ENCODE measurements at places on chromosomes 2 and 18.

GRCh38 chr18:9469685-9470084 is 5.6 kb upstream of the RALBP1 start:
- no peak for DNase-seq

DNA sequence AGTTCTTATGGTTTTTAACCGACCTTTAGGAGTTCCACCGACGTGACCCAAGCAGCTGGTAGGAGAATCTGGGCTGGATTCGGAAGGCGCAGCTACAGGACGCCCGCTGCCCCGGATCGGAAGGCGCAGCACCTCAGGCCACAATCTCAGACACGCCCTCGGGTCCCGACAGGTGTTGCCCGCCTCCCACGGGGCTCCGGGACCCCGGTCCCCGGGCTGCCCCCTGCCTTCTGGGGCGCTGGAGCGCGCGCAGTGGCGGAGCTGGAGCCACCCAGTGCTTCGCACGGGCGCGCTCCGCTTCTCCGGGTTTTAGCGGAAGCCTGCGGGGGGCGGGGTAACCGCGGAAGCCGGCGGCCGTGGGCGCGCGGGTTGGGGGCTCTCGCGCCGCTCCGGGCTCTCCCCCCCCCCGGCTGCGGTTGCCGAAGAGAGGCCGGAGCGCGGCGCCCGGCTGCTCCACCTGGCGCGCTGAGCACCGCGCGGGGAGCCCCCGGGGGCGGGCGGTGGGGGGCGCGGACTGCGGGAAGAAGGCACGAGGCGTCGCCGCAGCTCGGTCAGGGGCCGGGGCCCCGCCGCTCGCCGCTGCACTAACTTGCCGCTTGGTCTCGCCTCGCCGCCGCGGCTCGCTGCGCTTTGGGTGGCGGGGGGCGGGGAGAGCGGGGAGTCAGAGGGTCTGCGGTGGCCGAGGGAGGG is 718.8 kb downstream of the DPP10 start:
- DNase-seq, result no peak

- DNase-seq, result no peak
Observed at GRCh38 chr2:101440127-101440738, 34.7 kb downstream of the RFX8 start.

GRCh38 chr2:179898873-179899272 is 37.5 kb upstream of the ZNF385B start:
- peak; percentile 23 for DNase-seq

- no peak for DNase-seq
Observed at GRCh38 chr2:108910541-108911396, 78.3 kb downstream of the EDAR start.

DNA sequence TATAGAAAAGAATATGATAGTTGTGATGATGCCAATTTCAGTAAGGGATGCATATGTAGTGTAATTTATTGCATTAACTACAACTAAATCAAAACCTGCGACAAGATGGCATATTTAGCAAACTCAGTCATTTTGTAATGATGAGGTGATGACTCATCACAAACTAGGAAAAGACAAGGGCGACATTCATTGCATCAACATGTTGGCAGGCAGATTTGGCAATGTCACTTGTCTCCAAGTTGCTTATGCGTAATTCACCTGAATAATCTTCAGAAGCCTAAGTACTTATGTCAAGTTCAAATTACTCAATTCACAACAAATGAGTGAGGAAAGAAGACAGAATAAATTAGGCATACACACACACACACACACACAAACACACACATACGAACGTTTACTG is 273.2 kb upstream of the RGPD4 start:
- no peak for DNase-seq

GRCh38 chr18:8766559-8767293 is 61.4 kb downstream of the MTCL1 start:
- DNase-seq, result no peak

DNA sequence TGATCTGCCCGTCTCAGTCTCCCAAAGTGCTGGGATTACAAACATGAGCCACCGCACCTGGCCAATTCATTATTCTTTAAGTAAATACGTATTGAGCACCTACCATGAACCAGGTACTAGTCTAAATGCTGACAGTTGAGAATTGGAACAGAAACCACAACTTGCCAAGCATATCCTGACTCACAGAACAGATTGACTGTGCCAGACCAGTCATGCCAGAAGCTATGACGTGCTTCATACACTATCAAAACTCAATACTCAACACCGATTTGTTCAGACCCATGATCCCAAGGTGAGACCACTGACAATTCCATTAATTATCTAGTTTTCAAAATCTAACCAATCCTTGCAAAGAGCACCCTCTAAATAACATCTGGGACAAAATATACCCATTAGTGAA is 148.6 kb downstream of the B3GNT2 start:
- no peak for DNase-seq

DNA sequence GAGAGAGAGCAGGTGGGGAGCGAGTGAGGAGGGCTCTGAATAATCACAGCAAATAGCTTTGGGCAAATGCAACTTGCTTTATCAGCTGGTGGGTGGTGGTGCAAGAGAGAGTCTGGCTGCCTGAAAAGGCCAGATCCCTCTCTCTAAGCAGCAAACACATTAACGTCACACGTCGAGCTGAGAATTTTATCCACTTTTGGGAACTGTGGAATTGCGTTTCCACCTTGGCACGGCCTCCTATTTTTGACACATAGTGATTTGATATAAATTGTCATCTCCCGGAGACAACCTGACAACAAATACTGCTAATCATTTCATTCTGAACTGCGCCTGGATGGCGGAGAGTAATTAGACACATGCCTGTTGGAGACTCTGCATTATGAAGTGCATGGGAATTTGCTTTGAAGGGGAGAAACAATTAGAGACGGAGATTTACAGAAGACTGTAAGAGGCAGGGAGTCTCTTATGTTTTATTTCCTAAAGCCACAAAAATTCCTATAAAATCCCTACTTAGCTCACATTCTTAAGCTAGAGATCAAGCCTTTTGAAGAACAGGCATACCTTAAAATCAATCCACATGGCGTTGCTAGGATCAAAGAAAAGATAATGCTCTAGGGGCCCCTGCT is 634.1 kb downstream of the TDRD15 start:
- DNase-seq, result no peak

GRCh38 chr2:128166746-128167353 is 75.8 kb downstream of the UGGT1 start:
- no peak for DNase-seq

GRCh38 chr2:240626531-240627300 is 1.4 kb downstream of the GPR35 start:
- DNase-seq, result peak; percentile 46

- DNase-seq, result no peak
Observed at GRCh38 chr2:173164396-173164795, 88.8 kb downstream of the MAP3K20 start.

DNA sequence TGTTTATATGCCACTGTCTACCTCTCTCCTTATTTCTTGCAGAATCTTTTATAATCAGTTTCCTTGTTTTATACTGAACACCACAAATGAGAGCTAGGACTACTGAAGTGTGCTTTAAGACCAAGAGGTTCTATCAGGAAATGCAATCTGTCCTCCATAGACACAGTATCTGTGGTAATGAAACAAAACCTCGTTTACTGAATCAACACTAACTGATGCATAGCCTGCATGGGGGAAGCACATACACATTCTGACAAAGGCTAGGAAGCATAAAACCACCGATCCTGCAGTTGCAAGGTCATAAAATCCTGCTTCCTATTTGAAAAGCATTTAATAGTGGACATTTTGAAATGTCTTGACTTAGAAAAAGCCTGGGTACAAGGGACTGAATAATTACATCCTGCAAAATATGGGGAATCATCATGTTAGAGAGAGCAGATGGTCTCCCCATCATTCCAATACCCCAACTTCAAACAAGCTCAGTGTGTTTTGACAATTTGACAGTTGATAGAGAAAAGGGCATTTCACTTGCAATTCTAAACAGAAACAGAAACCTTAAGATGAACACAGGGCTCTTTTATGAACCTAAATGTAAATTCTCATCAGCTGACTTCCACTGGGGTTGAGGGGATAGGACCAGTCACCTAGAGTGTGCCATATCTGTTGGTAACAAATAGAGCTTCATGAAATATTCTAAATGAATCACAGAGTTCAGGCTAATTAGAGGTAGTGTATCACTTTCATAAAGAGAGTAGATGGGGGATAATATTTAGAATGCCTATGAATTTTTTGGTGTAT is 1845.6 kb upstream of the PIK3C3 start:
- DNase-seq, result no peak

DNA sequence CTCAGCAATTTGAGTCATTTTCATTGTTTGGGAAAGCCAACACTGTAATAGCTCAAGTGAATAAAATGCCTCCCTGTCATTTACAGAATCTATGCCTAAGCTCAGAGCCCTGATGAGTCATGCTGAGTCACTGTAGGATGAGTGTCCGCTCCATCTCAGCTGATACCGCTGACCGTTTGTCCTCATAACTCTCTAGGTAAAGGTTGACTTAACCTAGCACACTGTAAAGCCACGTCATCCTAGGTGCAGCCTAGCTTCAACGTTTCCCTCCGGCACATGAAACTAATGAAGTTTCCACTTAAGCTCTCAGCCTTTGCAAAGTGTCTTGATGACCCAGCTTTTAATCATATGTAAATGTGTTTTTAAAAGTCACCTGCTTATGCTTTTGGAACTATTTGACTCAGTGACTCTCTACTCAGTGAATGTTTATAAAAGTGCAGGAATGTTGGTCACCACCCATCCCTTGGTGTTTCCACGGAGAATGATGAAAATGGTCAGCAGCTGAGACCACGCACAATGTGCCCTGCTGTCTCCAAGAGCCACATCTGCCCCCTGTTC is 154.0 kb downstream of the PMAIP1 start:
- DNase-seq, result no peak

DNA sequence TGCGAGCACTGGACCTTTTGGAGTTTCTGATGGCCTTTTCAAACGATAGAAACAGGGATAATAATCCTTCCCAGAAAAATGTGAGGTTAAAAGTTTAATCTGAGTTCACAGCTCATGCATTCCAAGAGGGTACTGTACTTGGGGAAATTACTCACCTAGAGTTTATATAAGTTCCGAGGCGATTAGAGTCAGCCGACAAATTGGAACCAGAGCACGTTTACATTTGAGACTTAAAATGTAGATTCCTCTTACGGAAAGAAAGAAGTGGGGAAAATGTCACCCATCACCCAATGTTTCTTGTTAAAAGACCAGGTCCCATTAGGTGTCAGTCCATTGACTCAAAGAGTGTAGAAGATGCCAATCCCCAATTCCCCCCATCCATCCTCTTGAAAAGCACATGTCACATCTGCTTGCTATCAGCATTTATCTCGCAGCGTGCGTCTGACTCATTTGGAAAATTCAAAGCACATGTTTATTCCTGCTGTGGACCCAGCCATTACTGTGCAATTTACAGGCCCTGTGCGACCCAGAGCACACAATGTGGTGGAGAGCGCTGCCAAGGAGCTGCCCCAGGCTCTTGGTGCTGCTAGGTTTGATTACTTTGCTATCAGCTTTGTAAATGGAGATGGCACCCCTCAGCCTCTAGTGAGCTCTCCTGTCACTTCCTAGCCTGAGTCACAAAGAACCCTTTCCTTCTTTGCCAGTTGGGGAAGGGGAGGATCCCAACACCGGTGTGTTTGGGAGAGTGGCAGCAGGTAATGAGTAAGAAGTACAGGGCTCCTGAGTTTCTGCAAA is 104.8 kb downstream of the COLEC12 start:
- no peak for DNase-seq

GRCh38 chr2:107669335-107669734 is 157.4 kb upstream of the RGPD4 start:
- no peak for DNase-seq

DNA sequence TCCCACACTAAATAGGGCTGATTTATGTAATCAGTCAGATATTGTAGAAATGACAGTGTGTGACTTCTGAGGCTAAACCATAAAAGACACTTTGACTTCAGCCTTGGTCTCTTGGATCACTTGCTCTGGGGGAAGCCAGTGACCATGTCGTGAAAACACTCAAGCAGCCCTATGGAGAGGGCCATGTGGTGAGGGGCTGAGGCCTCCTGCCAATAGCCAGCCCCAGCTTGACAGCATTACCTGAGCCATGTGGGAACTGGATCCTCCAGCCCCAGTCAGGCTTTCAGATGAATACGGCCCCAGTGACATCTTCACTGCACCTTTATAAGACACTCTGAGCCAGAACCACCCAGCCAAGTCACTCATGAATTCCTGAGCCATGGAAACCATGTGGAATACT is 20.8 kb downstream of the TNS1 start:
- no peak for DNase-seq

- DNase-seq, result no peak
Observed at GRCh38 chr18:7333025-7333562, 102.2 kb downstream of the LRRC30 start.

DNA sequence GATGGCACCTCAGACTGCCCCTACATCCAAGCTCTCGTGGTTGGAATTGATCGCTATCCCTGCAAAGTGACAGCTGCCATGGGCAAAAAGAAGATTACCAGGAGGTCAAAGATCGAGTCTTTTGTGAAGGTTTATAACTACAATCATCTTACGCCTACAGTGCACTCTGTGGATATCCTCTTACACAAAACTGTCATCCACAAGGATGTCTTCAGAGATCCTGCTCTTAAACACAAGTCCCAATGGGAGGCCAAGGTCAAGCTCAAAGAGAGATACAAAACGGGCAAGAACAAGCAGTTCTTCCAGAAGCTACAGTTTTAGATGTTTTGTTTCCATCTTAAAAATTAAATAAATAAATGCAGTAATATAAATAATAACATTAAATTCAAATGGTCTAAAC is 45.4 kb downstream of the INO80D start:
- DNase-seq, result no peak

DNA sequence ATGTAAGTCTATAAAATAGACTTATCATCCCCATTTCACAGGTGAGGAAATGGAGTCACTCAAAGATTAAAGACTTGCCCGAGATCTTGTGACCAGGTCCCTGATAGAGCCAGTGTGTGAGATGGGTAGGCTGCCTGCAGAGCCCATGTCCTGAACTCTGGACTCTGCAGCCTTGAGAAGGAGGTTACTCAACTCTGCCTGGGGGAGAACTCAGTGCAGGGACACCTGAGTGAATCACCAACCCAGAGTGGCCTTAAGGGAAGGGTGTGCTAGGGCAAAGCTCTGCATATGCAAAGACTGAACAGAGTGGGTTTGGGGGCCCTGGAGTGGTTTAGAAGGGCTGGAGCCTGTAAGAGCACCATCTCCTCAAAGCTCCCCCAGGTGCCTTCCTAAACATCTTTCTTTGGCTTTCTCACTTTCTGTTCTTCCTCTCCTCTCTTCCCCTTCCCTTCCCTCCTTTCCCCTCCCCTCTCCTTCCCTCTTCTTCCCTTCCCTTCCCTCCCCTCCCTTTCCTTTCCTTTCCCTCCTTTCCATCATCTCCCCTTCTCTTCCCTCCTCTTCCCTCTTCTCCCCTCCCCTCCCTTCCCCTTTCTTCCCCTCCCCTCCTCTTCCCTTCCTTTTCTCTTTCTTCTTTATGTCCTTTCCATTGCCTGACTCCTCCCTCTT is 67.6 kb downstream of the CELF4 start:
- DNase-seq, result no peak

- DNase-seq, result no peak
Observed at GRCh38 chr18:76992226-76993084, 140.1 kb downstream of the MBP start.

- no peak for DNase-seq
Observed at GRCh38 chr2:56217106-56217505, 33.3 kb downstream of the CCDC85A start.
